ENCODE measurements at places on chromosomes 3 and 15.

DNA sequence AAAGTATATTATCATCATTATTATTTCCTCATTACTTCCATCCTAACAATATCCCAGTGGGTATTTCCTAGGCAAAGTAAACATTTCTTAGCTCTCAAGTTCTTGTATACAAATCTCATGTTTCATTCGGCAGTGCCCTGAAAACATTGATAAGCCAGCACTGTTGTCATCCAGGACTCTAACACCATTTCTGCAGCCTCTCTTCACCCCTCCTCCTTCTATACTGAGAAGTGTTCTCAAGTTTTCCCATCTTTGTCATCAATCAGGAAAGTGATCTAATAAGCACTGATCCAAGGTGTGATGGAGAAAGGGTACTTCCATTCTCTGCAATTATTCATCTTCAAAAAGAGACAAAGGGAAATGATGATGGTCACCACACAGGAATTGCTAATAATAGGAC lies 168.4 kb upstream of the CCDC54 start:
- no peak for DNase-seq

DNA sequence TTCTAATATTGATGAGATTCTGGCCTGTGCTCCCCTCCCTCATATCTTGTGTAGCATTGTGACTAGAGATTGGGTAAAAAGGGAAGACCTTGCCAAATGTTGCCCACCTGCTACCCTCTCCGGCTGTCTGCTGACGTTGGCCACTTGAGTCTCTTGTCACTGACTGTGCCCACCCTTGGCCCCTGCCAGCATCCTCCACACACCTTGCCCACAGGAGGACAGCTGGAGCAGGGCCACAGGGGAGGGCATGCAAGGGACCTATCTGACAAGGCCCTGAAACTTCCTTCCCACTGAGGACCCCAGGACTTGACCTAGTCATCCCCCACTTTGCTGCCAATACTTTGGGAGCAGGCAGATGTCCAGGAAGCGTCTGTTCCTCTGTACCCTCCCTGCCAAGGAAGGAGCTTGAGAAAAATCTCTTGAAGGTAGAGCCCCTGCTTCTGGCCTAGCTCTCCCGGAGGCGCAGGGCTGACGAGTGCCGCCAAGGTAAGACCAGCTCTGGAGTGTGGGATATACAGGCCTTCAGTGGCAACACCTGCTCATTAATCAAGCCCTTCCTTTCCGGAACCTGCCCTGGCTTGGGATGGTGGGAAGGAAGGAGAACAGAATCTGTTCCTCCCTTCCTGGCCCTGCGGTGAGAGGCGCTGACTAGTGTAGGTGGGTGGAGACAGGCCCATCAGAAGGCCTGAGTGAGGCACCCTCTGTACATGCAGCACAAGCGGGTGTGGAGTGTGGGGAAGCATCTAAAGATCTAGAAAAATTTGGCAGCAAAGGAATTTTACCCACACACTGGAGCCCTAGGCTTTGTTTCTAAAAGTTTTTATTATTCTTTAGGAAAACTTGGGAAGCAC lies 4.9 kb upstream of the PAK6 start:
- no peak for DNase-seq

- no peak for DNase-seq
Observed at GRCh38 chr15:83278191-83278590, 6.3 kb downstream of the BNC1 start.

DNA sequence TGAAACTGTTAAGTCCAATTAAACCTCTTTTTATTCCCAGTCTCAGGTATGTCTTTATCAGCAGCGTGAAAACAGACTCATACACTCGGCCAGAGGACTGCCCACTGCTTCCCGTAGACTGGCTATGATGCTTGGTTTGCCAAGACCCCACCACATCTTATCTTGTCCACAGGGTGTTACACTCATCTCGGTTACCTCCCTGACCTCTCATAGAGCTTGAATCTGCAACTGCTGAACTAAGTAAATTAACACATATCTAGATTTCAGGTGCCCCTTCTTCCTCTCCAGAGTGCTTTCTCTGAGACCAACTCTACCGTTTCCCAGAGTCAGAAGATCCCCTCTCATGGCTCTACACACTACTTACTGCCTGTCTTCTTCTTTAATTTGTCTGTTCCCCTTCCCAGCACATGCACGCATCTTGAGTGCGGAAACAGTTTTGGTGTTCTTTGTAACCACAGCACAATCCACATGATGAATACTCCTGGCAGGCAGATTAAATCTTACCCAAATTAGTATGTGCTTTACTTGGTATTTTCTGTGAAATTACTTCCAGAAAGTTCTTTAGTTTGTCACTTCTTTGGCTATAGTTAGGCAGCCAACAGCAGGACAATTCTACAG lies 49.7 kb downstream of the CD200 start:
- no peak for DNase-seq
